COR-L47 (cell line): ENCODE measurements at places on chromosomes 1 and 21.

DNA sequence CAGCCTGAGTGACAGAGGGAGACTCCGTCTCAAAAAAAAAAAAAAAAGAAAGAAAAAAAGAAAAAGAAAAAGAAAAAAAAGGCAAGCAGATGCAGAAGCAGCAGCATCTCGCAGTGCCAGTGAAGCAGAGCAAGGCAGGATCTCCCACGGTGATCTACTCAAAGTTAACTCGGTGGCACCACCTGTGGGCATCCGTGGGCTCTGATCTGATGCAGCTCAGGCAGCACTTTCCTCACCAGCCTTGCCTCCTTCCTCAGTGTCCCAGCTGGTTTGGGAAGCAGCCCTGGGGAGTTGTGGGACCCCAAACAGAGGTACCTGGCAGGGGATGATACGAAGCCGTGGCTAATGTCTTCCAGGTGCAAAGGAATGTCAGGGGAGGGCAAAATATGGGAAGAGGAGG lies 104.3 kb upstream of the KRTAP19-8 start:
- no peak for DNase-seq

GRCh38 chr1:74545821-74546220 lies 33.4 kb upstream of the LRRC53 start:
- DNase-seq, result no peak

GRCh38 chr1:28983509-28984310 lies 69.3 kb downstream of the EPB41 start:
- no peak for DNase-seq

DNA sequence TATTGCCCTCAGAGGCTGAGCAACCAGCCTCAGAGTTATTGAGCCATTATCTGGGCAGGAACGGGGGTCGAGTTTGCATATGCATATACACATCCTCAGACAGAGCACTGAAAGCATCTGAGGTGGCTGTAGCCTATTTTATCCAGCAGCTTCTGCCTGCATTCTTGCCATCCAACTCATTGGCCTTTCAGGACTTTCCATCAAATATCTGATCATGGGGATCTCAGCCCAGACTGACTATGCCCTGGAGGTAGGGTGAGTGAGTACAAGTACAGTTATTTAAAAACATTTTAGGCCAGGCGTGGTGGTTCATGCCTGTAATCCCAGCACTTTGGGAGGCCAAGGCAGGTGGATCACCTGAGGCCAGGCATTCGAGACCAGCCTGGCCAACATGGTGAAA lies 1.8 kb upstream of the MTF1 start:
- no peak for DNase-seq

DNA sequence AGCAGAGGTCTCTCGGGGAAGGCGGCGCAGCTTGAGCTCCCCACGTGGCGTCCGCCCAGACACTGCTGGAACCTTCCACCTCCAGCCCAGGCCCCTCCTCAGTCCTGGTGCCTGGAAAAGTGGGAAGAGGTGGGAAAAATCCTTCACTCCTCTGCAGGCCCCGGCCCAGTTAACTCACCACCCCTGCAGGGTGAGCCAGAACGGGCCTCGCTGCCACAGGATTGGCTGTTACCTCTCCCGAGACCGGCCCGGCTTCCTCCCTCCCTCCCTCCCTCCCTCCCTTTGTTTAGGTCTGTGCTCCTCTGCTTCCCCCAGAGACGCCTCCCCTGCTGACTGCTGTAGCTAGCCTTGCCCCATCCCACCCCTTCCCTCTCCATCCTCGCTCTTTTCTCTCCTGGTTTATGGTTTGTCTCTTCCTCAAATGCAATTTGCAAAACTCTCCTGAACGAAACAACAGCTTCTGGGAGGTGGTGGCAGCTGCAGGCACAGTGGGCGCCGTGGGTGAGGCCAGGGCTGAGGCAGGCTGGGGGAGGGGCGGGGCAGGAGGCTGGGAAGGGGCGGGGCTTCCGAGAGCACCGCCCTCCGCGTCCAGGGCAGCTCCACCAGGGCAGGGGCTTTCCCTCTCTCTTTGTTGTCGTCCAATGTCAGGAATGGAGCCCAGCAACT lies 6.5 kb downstream of the CAPN9 start:
- peak; percentile 84 for DNase-seq

DNA sequence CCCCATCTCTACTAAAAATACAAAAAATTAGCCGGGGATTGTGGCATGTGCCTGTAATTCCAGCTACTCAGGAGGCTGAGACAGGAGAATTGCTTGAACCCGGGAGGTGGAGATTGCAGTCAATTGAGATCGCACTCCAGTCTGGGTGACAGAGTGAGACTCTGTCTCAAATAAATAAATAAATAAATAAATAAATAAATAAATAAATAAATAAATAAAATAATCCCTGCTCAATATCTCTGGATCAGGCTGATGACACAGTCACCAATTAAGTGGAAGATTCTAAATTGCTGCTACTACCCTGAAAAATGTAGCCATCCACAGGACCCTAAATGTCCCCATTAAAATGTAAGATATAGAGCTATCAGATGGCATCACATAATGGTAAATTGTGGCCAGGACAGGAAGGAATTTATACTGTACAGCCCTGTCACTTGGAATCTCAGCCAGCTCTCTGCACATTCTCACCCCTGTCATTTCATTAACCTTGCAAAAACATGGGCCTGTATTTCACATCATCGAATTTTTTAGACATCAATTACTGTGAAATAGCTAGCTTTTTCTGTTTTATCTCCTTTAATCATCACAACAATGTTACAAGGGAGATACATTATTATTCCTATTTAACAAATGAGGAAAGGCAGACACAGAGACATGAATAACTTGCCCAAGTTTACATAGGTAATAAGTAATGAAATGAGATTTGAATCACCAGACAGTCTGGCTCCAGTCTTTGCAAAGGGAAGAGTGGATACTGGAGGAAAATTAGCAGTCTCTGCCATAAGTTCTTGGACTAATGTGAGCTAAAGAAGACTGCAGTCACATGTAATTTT lies 56.7 kb upstream of the NTPCR start:
- DNase-seq, result no peak

- no peak for DNase-seq
Measured at GRCh38 chr1:153444078-153444477, 16.4 kb downstream of the S100A7 start.

DNA sequence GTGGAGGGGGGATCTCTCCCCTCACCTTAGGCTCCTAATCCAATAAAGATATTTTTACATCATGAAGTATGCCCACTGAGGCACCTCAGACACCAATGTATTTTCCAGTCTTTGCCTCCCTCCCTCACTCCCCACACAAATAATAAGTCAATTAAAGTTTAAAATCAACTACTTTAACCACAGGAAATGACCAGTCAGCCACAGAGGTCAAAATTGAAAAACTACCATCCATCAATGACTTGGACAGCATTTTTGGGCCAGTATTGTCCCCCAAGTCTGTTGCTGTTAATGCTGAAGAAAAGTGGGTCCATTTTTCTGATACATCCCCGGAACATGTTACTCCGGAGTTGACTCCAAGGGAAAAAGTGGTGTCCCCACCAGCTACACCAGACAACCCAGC lies 70.6 kb upstream of the DYNLT5 start:
- DNase-seq, result no peak

DNA sequence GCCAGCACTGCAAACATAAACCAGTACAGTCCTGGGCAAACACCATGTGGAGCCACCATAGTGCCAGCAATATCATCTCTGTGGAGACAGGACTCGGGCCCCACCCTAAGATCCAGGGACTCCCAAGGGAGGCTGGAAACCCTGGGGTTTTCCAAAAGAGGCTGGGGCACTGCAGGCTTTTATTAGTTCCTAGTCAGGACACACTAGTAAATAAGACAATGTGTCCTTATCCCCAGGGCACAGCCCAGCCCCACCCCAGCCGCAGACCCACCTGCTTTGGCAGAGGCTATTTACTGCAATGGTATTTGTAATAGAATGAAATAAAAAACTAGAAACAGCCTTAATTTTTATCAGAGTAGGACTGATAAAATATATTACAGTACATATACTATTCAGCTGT lies 486 bp upstream of the GJB3 start:
- DNase-seq, result no peak

DNA sequence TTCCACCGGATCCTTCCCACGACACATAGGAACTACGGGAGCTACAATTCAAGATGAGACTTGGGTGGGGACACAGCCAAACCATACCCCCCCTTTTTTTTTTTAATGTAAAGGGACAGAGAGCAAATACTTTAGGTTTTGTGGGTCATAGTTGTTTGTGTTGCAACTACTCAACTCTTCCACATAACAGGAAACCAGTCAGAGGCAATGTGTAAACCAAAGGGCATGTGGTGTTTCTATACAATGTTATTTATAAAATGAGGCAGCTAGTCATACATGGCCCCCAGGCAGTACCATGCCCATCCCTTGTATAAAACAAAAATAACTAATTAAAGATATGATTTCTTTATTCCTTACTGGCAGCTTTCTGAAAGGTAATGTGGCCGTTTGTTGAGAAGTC lies 845.4 kb upstream of the ADAMTS5 start:
- no peak for DNase-seq

DNA sequence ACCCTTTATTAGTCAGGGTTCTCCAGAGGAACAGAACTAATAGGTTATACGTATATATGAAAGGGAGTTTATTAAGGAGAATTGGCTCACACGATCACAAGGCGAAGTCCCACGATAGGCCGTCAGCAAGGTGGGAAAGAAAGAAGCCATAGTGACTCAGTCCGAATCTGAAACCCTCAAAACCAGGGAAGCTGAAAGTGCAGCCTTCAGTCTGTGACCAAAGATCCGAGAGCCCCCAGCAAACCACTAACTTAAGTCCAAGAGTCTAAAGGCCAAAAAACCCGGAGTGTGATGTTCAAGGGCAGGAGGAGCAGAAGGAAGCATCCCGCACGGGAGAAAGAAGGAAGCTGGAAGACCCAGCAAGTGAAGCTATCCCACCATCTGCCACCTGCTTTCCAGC lies 9.9 kb downstream of the IFNLR1 start:
- DNase-seq, result no peak

- DNase-seq, result no peak
Measured at GRCh38 chr1:52455686-52456085, 51.3 kb downstream of the PRPF38A start.

DNA sequence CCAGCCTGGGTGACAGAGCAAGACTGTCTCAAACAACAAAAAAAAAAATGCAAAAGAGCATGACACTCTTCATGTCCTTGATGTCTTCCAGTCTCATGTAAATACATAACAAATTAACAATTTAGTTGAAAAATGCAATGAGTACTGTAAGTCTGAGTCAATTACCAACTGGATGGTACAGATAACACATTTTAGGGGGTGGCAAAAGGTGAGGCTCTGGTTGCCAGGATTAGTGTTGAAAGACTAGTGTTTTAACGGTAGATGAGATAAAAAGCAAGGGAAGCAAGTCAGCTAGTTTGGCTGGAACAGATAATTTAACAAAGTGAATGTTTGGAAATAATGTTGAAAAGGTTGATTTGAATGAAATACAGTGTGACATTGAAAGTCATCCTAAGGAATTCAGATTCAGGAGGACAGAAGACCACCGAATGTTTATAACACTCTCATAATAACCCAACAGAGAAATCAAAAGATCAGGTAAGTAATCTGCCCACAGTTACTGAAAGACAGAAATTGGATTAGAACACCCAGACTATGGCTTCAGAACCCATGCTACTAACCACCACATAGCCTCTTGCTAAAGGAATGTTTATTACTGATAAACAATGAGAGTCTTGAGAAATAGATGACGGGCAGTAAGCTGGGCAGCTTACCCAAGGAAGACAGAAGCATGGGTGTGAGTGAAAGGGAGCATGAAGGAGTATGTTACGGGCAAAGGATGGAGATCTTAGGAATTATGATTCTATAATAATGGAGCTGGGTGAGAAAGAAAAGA lies 312.4 kb downstream of the HMCN1 start:
- no peak for DNase-seq

- DNase-seq, result no peak
Measured at GRCh38 chr1:208160259-208160819, 83.8 kb downstream of the PLXNA2 start.

DNA sequence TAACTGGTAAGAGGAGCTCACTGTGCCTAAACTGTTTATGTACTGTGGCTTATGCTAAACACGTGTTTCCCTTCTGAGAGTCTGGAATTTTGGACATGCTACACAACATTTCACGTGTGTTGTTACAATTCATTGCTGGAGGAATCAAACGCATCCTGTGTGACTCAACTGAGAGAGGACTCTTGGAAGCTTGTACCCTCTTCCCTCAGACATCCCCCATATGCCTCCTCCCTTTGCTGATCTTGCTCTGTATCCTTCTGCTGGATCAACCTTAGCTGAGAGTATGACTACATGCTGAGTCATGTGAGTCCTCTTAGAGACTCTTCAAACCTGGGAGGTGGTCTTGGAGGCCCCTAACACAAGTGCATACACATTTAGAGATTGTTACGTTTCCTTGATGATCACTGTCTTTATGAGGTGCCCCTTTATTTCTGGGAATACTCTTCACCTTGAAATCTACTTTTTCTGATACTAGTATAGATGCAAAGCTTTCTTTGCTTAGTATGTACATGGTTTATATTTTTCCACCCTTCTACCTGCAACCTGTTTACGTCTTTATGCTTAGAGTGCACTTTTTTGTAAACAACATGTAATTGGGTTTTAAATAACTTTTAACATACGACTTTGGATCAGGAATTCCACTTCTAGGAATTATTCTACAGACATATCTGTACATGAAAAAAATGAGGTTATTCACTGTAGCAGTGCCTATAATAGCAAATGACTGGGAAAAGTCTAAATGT lies 8.7 kb downstream of the NPHP4 start:
- DNase-seq, result no peak

- no peak for DNase-seq
Measured at GRCh38 chr1:205668951-205669340, 11.4 kb downstream of the SLC45A3 start.

GRCh38 chr21:43921979-43922945 lies 57.2 kb downstream of the AGPAT3 start:
- DNase-seq, result no peak

- DNase-seq, result peak; percentile 39
Measured at GRCh38 chr1:12124693-12125421, 41.9 kb upstream of the TNFRSF1B start.

- DNase-seq, result no peak
Measured at GRCh38 chr1:79617777-79618176, 611.2 kb upstream of the ADGRL4 start.

- no peak for DNase-seq
Measured at GRCh38 chr1:205604059-205604458, 27.8 kb downstream of the ELK4 start.

GRCh38 chr1:36067871-36068270 lies 16.0 kb upstream of the TEKT2 start:
- DNase-seq, result no peak

DNA sequence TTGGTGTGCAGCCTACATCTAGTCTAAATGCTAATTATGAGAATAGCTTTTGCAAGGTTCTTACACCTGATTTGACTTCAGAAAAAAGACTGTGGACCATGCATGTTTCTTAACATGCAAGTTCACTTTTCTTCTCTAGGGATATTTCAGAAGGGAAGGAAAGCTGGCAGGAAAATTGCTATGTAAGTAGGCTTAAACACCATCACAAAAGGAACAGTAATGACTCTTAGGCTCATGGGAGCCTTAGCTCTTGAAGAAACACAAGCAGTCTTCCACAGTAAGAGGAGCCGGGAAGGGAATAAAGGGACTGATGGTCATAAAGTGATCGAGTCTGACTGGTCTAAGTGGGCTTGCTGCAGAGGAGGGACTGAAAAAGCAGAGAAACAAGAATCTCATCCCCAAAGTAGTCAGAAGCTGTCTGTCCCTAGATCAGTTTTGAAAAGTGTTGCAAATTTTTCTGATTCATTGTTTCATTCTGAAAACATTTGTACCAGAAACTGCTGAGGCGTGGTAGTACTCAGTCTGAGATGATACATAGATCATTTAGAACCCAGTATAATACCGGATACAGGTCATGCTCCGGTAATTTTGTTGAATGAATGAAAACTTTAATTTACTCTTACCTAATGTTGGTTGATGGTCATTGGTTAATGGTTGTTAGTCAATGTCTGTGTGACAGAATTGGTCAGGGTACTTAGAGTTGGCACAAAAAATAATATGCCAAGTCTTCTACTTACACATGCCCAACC lies 40.9 kb downstream of the SMYD2 start:
- no peak for DNase-seq
